Sigmoid colon (tissue), 7 donors: ENCODE measurements at places on chromosomes 3 and 15. TPM values are rescaled to one million over a fixed set of nuclear protein-coding genes. Genes with fewer than 3 reads are reported as not detected.

DNA sequence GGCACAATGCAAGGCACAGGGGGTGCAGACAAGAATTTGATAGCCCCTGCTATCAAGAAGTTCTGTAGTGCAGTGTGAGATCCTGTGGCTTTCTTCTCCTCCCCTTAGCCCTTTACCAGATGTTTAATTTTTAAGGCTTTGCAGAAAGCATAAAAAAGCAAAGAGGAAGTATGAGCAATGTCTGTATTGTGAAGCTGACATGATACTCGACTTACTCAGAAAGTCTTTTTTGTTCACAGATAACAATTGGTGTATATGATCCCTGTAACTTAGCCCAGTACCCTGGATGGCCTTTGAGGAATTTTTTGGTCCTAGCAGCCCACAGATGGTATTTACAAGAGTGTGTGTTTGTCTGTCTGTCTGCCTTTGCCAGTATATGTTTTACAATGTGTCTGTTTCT is 58.9 kb downstream of the ATG7 start:
- DNase-seq = no peak

GRCh38 chr3:41199866-41200668 is 762 bp downstream of the CTNNB1 start:
- DNase-seq = peak; percentile 70

DNA sequence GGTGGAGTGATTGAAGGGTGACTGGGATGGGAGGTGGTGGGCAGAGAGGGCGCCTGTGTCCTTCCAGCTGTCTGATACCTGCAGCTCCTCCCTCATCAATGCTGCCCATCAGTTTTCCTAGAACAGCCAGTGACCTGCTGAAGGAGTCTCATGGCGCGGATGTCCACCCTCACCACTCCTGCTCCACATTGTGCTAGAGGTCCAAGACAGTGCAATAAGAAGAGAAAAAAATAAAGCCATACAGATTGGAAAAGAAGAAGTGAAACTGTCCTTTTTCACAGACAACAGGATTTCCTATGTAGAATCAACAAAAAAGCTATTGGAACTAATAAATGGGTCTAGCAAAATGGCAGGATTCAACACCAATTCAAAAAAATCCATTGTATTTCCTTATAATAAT is 7.4 kb downstream of the ZDHHC19 start:
- DNase-seq = no peak

- DNase-seq = no peak
These were observed 82.5 kb downstream of the TOP2B start for GRCh38 chr3:25582242-25582641.

- DNase-seq = no peak
These were observed 156.2 kb upstream of the IQSEC1 start for GRCh38 chr3:13229273-13229949.

- no peak for DNase-seq
These were observed 34.9 kb downstream of the CYP19A1 start for GRCh38 chr15:51303462-51303980.

DNA sequence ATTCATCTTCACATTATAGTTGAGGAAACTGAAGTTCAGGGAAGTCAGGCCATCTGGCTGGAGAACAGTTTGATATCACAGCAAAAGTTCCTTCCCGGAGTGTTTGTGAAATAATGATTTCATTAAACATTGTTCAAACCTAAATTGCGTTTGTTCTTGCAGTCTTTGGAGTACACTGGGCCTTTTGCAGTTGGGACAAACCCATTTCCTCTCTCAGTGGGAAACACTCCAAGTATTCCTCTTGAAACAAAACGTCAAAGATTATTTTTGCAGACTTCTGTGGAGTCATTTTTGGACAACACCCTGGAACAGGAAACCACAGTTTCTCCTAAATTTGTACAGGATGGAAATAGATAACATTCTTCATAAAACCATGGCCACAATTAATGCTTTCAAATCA is 287.5 kb downstream of the PTPRG start:
- no peak for DNase-seq

- no peak for DNase-seq
These were observed 160.8 kb downstream of the TUSC7 start for GRCh38 chr3:116870379-116870778.

DNA sequence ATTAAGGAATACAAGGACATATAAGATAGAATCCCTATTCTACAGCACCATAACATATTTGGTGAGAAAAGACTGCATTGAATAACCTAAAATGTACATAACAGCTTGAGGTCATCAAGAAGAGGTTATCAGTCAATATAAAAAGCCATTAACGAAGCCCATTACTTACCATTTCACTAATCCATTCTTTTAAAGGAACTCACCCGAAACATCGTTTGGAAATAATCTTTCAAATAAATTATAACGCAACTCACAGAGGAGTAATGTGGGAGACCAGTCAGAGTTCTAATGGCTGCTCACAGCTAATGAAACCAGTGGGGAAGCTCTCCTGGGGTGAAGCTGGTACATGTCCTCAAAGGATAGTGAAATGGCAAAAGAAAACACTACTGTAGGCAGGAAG is 188.4 kb downstream of the TBC1D5 start:
- no peak for DNase-seq

- no peak for DNase-seq
These were observed 365.6 kb upstream of the DPPA4 start for GRCh38 chr3:109702976-109703375.

DNA sequence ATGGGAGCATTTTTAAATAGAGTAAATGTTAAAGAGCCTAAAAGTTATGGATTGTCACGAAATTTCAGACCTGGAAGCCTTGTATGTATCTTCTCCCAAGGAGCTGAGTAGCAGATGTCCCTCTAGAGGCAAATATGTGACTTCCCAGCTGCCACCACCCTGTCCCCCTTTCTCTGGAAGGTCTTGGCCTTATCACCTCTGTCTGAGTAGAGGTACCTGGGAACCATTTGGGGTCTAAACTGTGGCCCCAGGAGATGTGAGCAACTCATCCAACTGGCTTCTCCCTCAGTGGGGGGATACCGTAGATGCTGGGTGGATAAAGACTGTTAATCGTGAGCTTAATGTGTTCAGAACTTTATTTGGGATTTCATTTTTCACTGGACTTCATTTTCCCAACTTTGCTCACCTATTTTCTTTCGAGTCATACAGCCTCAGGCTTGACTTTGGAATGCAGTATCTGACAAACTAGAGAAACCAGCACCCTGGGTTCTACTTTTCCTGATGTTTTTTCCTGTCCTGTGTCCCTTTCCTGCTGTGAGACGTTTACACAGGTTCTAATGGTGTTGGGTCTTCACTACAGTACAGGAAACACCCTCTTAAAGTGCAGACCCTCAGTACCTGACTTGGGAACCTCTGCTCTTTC is 53.3 kb upstream of the CCR4 start:
- DNase-seq = no peak

DNA sequence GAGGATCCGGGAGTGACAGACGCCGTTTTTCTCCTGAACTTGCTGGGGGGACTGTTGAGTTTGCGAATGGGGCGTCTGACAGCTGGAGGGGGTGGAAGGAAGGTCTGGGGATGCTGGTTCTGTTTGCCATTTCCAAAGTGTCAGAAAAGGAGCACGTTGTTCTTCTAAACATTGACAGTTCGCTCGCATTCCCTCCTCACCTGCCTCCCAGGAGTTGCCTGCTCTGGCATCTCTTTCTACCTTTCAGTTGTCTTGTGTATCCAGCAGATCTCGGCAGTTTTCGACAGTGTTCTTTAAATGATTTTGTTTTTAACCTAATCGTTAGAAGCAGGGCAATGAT is 829 bp downstream of the SELENOT start:
- DNase-seq = no peak

GRCh38 chr15:40281057-40281800 is 1.6 kb downstream of the ANKRD63 start:
- no peak for DNase-seq

DNA sequence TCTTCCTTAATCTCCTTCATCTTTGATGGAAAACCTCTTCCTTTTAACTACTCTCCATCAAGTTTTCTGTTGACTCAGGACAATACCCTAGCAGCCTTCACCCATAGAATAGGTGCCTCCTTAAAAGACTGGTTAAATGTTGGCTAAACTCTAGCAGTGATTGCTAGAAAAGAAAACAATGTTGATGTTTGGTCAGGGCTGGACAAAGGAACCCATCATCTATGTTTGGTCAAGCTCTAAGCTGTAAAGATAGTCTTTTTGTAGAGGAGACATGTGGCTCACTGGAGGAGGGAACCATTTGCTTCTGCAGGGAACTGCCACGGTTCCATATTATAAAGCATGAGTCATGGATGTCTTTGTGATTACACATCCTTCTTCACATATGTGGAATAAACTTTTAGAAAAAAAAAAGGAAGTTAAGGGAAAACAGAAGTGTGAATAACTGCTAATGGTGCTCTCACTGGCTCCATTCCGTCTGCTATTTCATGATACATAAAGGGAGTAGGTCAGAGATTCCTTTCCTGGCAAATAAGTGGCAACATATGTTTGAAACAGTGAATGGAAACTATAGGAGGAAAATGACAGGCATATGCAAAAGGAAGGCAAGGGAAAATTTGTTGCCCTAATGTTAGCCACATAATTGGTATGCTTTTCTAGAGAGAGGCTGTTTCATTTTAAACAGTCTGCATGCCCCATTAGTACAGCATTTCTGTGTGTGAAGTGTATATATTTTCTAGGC is 78.2 kb downstream of the CMSS1 start:
- no peak for DNase-seq

DNA sequence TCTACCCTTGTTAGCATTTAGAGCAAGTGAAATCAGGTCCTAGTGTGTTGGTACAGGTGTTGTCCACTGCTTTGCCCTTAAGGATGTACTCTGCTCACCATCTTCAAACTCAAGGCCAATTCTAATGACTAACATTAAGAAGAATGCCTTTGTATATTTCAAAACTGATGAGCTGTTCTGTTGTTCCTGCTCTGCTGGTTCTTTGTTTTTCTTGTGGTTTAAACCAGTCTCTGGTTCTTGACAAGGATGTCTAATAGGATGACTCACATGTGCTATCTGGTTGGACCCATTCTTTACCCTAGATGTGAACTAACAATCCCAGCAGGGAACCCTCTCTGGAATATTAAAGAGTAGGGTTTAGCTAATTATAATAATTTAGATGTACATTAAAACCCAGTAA is 17.3 kb downstream of the ABHD5 start:
- DNase-seq = no peak

- peak; percentile 44 for DNase-seq
These were observed 20.7 kb upstream of the GOLGA6C start for GRCh38 chr15:75237316-75237982.

DNA sequence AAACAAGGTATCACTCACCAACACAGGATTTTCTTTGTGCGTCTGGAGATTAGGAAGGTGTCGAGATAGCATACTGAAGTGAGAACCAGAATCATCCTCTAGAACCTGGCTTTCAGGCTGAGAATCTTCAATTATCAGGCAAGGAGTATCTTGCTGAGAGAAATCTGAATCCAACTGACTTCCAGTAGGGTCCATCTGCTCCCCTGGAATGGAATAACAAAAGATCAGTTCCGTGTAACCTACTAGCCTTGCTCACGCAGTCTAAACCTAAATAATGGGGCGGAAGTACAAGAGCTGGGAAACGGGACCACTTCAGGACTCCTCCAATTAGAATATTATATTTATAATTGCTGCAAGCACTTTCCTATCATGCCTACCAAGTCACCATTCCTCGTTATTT is 690 bp downstream of the TP53BP1 start:
- DNase-seq = no peak

NR1I2 gene
- total RNA-seq = not detected

ZNF80 gene
- total RNA-seq = not detected

DOCK3 gene
- 3.3 TPM for total RNA-seq

KNG1 gene
- not detected for total RNA-seq

CLDN16 gene
- total RNA-seq = not detected

ITGA11 gene
- total RNA-seq = 6.1 TPM
